Naive thymus-derived CD8-positive, alpha-beta T cell (primary cell): ENCODE measurements at places on chromosomes 1 and 21. TPM values are rescaled to one million over a fixed set of nuclear protein-coding genes. Genes with fewer than 3 reads are reported as not detected.

The OR2T2 gene
- not detected for total RNA-seq

The IQGAP3 gene
- total RNA-seq = 0.08 TPM

GRCh38 chr1:244192325-244192724 is 141.2 kb downstream of the ZBTB18 start:
- no peak overlapping the region for H3K4me3 ChIP-seq
- H3K27ac ChIP-seq = no peak overlapping the region
- no peaks in the 10 kb centered on the region for H3K36me3 ChIP-seq
- DNase-seq = no peak
- no peaks in the 10 kb centered on the region for H3K4me1 ChIP-seq
- peaks cover 2% of the 10 kb centered on the region for H3K27me3 ChIP-seq

- no peaks in the 10 kb centered on the region for H3K27me3 ChIP-seq
- H3K27ac ChIP-seq = peak within 1 kb of the TSS; percentile 96
- H3K36me3 ChIP-seq = no peaks in the 10 kb centered on the region
- DNase-seq = peak; percentile 79
- H3K4me3 ChIP-seq = peak within 1 kb of the TSS; percentile 98
Observed at GRCh38 chr1:34859446-34860200, at the start of gene SMIM12. Gene SMIM12 (minus strand): TSS chr1:34859749. CDS start chr1:34855977, 3,772 bp downstream.

GRCh38 chr1:76725864-76726619 is 141.2 kb upstream of the ST6GALNAC5 start:
- H3K27ac ChIP-seq = no peak overlapping the region
- no peak for DNase-seq
- H3K4me3 ChIP-seq = no peak overlapping the region
- no peaks in the 10 kb centered on the region for H3K4me1 ChIP-seq
- H3K36me3 ChIP-seq = no peaks in the 10 kb centered on the region
